ENCODE measurements at places on chromosomes 4 and X. TPM values are rescaled to one million over a fixed set of nuclear protein-coding genes. Genes with fewer than 3 reads are reported as not detected.

Gene MED14
- 17.9 TPM for total RNA-seq

Gene POU3F4
- total RNA-seq, result not detected

Gene TCP11X2
- not detected for total RNA-seq

Gene IL2RG
- total RNA-seq, result not detected

Gene FAM9B
- not detected for total RNA-seq

Gene RASSF6
- total RNA-seq, result 0.16 TPM

Gene OTUD6A
- total RNA-seq, result not detected

Gene CSAG1
- total RNA-seq, result not detected

Gene RTL5
- total RNA-seq, result 2.7 TPM

Gene GABRG1
- total RNA-seq, result not detected

Gene TRMT10A
- total RNA-seq, result 1.9 TPM

Gene FANCB
- total RNA-seq, result 0.51 TPM

Gene ENPP6
- total RNA-seq, result not detected

Data from mesangial cell (primary cell).